ENCODE measurements at places on chromosomes 13 and 19.

- no peak for DNase-seq
Observed at GRCh38 chr13:107765724-107766401, 449.5 kb downstream of the LIG4 start.

DNA sequence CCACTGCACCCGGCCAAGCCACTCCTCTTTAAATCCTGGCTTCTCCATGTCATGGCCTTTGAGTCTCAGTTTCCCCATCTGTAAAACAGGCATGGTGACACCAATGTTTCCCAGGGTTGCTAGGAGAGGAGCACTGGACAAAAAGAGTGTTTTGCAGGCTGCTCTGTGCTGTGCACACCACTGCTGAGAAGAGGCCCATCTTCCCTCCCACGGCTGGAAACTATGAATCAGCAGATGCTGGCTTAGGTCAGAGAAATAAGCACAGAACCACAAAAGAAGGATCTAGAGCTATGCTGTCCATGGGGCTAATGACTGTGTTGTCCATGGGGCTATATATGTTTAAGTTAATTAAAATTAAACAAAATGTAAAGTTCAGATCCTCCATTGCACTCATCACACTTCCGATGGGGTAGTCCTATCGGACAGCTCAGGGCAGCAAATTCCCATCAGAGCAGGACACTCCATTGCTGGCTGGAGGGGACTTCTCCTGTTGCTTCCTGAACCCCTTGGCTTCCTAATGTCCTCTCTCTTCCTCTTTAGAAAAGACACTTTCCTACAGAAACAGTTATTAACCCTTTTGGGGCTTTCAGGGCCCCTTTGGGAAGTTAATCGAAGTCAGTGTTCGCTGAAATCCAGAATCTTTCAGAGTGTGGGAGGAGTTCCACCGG is 37.1 kb downstream of the TSHZ3 start:
- DNase-seq: no peak

GRCh38 chr13:110813646-110814624 is 100.4 kb downstream of the ING1 start:
- DNase-seq: no peak

- DNase-seq: no peak
Observed at GRCh38 chr19:44757735-44758505, 9.4 kb downstream of the BCL3 start.

DNA sequence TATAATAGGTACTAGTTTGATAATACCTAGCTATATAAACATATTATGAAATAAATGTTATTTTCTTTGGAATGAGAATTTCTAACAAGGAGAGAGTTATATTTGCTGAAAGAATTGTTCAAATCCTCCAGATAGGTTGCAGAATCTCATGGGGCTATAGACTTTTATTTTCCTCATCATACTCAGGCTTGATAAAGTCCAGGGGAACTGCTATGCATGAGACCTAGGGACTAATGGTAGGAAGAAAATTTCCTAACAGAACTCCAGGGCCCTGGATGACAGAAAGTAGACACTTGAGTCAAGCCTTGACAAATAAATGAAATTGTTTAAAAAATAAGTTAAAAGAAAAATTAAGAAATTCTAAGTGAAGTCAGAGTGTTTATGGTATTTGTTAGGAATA is 138.5 kb upstream of the DACH1 start:
- DNase-seq: no peak

DNA sequence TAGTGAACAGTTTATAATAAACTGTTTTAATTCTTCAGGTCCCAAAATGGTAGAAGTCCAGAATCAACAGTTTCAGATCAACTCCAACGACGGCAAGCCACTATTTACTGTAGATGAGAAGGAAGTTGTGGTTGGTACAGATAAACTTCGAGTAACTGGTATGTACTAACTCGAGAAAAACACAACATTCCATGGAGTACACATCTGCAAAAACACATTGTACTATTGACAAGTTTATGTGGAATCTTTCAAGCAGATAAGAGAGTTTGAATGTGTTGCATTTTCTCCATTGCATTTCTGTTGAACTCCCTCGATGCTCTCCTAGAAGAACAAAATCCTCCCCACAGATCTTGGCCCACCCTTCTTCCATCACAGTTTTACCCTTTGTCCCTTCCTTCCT is 98.5 kb downstream of the SGCG start:
- DNase-seq: no peak

GRCh38 chr19:5018224-5019015 is 49.5 kb downstream of the KDM4B start:
- no peak for DNase-seq

- DNase-seq: no peak
Observed at GRCh38 chr13:112153846-112154245, 86.9 kb downstream of the SOX1 start.

GRCh38 chr13:109764470-109765291 is 21.7 kb downstream of the IRS2 start:
- no peak for DNase-seq

DNA sequence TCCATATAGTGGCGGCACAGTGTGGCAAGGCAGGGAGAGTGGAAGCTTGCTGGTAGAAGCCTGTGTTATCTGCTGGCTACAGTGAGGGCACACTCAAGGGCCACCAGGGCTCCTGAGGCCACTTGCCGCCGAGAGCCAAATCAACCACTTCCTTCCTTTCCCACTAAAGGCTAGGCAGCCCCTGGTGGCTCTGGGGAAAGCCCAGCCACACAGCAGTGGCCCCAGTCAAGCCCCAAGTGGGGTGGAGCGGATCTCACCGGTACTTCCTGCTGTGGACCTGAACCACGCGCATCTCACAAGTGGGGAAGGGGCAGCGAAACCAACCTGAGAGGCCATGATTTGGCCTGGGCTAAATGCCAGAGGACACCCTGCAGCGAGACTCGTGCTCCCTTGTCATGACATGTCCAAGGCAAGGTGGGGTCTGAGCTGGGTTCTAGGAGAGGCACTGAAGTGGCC is 21.9 kb upstream of the SLC35E1 start:
- no peak for DNase-seq

- DNase-seq: no peak
Observed at GRCh38 chr13:106612688-106613087, 44.8 kb upstream of the ARGLU1 start.

- DNase-seq: no peak
Observed at GRCh38 chr19:11563532-11563931, 4.5 kb upstream of the ELOF1 start.

DNA sequence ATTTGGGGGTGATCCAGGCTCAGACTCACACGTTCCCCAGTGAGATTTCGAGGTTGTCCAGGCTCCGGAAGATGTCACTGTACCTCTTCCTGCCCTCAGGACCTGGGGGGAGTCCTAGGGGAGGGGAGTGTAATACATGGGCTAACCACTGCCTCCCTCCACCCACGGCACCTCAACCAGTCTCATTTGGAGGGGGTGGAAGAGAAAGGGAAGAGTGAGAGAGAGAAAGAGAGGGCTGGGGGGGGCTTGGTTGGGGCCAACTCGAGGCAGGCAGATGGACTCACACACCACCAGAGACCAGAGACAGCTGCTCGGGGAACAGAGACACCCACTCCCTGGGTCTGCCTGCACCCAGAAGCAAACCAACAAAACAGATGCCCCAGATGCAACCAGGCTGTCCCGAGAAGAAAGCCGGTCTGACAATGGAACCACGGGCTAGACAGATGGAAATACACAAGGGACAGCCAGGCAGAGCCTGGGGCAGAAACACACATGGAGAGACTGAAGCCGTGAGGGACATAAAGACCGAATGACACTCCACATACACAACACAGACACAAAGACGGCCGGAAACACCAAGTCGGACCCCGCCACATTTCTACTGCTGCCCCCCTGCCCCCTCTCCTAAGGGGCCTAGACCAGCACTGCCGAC is 825 bp downstream of the GMIP start:
- no peak for DNase-seq

GRCh38 chr13:27341616-27342015 is 71.0 kb downstream of the RASL11A start:
- no peak for DNase-seq

GRCh38 chr13:32645854-32646253 is 59.6 kb downstream of the PDS5B start:
- no peak for DNase-seq

GRCh38 chr19:34171539-34171876 is 796 bp upstream of the LSM14A start:
- peak; percentile 7 for DNase-seq

DNA sequence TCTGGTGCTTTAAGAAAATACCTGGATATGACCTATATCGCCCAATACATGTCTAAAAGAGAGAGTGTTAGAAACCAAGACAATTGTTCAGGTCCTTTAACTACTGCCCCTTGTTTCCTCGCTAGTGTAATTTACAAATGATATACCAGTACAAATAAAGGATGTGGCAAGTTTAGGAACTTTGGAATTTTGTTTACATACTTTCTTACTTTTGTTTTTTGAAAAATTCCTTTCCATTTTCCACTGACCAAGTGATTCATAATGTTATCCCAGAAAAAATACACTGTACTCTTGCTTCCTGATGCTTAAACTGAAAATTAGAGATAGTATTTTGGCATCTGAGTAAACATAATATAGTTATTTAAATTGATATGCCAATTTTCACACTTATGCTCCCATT is 96.8 kb upstream of the CSNK1A1L start:
- no peak for DNase-seq

- DNase-seq: no peak
Observed at GRCh38 chr13:48839171-48839570, 136.5 kb upstream of the FNDC3A start.

- no peak for DNase-seq
Observed at GRCh38 chr13:110702089-110702488, 3.8 kb downstream of the CARS2 start.

- no peak for DNase-seq
Observed at GRCh38 chr19:12800923-12801465, 606 bp downstream of the PRDX2 start.

DNA sequence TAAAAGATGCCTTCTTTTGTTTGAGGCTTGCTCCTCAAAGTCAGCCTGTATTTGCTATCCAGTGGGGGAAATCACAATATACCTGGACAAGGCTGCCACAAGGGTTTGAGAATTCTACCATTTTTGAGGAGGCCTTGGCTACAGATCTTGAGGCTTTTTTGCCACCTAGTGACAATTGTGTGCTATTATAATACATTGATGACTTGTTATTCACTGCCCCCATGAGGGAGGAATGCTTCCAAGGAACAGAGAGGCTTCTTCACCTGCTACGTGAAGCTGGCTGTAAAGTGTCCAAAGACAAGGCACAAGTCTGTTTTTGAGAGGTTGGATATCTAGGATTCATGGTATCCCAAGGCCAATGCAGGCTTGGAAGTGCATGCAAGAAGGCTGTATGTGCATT is 72.5 kb downstream of the ZNF708 start:
- DNase-seq: no peak
